ENCODE measurements at places on chromosomes 7 and 10.

- no peak for DNase-seq
Observed at GRCh38 chr7:103714376-103714927, 268.4 kb upstream of the SLC26A5 start.

- DNase-seq, result no peak
Observed at GRCh38 chr7:142689439-142690120, 59.7 kb upstream of the PRSS1 start.

GRCh38 chr7:108650467-108650866, 80.8 kb downstream of the DNAJB9 start:
- DNase-seq, result peak; percentile 24

DNA sequence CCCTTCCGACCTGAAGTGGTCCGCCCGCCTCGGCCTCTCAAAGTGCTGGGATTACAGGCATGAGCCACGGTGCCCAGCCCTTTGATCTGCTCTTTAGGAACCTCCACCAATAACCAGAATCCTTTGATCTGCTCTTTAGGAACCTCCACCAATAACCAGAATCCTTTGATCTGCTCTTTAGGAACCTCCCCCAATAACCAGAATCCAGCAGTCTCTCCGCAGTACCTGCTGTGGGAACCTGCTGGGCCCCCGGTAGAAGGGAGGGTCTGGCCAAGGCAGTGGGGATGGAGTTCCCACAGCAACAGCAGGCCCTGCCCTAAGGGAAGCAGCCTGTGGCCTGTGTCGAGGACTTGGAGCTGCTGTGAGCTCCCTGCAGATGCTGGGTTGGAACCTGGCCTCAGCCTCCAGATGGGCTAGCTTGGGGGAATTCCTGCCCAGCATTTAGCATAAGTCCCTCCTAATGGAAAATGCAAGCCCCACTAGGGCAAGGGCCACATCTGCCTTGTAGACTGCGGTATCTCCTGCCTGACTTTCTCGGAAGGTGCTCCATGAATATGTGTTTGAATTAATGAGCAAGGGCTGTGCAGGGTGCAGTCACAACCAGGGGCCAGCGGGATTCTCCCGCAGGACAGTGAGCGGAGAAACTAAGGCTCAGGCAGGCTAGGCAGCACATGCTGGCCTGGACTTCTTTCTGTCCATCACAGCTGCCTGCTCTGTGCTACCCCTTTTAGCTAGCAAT, 165.8 kb downstream of the UBE2H start:
- DNase-seq, result no peak

- no peak for DNase-seq
Observed at GRCh38 chr7:138194567-138194966, 118.3 kb downstream of the AKR1D1 start.

DNA sequence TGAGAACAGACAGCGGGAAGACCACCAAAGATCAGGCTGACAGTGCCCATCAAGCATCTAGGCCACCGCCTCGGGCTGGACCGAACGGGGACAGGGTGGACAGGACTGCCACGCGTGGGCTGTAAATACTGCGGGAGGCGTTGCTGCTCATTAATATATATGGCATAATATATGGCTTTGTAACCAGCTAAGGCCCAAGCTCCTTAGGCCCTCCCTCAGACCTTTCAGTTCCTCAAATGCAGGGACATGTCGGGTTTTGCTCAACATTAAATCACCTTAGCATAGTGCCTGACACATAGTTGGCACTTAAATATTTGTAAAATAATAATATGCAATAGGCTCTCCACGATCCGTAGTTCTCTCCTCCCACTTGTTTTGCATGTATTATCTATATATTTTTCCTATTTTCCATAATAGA, 402 bp upstream of the TMEM168 start:
- no peak for DNase-seq

GRCh38 chr7:135843214-135843613, 94.6 kb upstream of the FAM180A start:
- no peak for DNase-seq

GRCh38 chr10:72277340-72277995, 3.7 kb downstream of the DDIT4 start:
- DNase-seq, result no peak

- DNase-seq, result no peak
Observed at GRCh38 chr7:84009051-84009450, 185.5 kb downstream of the SEMA3A start.

DNA sequence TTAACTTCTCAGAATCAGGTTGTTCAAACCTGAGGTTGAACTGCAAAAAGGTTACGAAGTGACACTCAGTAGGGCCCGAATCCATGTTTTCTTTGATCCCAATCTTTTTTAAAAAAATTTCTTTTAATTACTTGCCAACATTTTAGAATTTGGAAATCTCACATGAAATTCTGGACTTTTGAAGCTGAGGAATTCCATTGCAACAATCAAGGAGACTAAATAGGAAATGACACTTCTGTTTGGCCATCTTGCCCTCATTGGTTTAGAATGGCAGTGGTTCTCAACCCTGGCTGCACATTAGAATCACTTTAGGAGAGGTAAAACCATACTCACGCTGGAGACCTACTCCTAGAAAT, 471 bp upstream of the TOMM7 start:
- no peak for DNase-seq

DNA sequence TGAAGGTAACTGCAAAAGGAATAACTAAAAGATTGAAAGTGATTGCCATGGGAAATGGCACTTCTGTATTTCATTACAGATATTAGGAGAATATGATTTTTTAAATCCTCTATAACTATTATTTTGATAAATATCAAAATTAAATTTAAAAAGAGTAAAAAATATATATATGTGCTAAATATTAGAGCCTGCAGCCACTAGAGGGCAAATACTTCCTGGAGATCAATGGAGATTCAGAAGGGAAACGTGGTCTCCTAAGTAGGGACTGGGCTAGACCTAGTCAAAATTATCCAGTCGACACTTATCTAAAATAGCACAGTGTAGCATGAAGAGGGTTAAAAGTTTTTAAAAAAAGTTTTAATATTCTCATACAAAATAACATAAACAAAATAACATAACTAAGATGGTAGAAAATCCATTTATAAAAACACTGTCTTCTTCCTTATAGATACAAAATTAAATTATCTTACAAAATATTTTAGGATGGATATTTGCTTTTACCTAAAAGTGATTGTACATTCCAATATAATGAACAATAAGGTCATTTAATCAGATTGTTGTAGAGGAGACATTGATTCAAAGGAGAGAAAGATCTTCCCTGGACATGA, 434.3 kb downstream of the MDFIC start:
- no peak for DNase-seq

DNA sequence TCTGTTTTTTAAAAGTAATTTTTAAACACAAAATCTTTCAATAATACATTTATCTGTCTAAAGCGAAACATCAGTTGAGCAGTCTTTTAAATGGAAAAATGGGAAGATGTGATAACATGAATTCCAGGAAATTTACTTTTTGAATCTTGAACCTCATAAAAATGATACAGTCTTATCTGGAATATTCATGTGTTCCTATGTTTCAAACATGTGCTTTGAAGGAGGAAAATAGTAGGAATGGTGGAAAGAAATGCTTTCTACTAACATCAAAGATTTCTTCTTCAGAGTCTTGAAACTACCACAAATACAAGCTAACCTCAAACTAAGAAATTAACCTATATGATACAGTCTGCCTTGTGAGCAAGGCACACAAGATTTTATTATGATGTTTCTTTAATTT, 317.5 kb upstream of the SEMA3A start:
- DNase-seq, result no peak

DNA sequence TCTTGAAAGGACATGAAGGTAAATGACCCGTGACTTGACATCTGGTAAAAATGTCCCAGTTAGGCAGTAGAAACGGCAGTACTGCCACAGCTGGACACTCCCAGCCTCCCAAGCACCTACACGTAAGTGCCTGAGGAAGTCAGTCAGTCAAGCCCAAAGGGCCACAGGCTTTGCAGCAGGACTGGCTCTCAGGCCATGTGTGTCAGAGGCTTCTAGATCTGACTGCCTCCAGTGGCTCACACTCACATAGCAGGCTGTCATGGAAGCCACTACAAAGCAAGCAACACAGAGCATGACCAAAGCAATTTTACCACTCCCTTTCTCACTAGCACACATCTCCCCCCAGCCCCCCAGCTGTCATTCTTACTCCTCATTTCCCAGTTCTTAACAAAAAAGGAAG, 17.8 kb upstream of the CCNJ start:
- DNase-seq, result no peak

DNA sequence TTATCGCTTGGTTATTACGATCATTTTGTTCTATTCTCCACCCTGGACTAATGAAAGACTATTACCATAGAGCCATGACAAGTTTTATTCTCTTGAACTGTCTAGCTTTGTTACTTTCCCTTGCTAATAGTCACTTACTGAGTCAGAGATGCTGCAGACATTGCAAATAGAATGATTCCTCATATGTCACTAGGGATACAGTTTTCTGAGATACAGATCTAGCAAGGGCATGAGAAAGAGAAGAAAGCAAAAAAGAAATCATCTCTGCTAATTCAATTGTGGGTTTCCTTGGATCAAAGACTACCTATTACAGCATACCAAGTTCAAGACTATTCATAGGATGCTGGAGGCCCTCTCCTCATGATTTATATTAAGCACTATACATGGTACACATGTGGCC, 204.3 kb downstream of the MBL2 start:
- no peak for DNase-seq

- DNase-seq, result peak; percentile 17
Observed at GRCh38 chr10:99711129-99711719, 20.7 kb downstream of the COX15 start.

GRCh38 chr10:4333459-4333894, 492.5 kb upstream of the AKR1E2 start:
- no peak for DNase-seq

- no peak for DNase-seq
Observed at GRCh38 chr7:22884911-22885788, 62.5 kb upstream of the TOMM7 start.

- no peak for DNase-seq
Observed at GRCh38 chr7:148561099-148561498, 29.5 kb upstream of the C7orf33 start.

DNA sequence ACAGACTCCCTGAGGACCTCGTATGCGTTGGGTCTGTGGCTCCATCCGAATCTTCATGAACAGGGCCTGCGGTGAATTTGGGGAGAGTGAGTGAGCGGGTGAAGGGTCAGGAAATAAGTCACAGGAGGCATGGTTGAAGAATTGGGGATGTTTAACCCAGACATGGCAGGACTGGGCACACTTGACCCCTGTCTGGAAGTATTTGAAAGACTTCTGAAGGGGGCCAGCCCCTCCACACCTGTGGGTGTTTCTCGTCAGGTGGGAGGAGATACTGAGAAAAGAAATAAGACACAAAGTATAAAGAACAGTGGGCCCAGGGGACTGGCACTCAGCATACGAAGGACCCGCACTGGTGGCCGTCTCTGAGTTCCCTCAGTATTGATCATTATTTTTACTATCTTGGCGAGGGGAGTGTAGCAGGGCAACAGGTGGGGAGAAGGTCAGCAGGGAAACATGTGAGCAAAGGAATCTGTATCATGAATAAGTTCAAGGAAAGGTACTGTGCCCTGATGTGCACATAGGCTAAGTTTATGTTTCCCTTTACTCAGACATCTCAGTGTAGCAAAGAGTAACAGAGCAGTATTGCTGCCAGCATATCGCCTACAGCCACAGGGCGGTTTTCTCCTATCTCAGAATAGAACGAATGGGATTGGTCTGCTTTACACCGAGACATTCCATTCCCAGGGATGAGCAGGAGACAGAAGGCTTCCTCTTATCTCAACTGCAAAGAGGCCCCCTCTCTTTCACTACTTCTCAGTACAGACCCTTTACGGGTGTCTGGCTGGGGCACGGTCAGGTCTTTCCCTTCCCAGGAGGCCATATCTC, 38.2 kb upstream of the PFKFB3 start:
- DNase-seq, result no peak

DNA sequence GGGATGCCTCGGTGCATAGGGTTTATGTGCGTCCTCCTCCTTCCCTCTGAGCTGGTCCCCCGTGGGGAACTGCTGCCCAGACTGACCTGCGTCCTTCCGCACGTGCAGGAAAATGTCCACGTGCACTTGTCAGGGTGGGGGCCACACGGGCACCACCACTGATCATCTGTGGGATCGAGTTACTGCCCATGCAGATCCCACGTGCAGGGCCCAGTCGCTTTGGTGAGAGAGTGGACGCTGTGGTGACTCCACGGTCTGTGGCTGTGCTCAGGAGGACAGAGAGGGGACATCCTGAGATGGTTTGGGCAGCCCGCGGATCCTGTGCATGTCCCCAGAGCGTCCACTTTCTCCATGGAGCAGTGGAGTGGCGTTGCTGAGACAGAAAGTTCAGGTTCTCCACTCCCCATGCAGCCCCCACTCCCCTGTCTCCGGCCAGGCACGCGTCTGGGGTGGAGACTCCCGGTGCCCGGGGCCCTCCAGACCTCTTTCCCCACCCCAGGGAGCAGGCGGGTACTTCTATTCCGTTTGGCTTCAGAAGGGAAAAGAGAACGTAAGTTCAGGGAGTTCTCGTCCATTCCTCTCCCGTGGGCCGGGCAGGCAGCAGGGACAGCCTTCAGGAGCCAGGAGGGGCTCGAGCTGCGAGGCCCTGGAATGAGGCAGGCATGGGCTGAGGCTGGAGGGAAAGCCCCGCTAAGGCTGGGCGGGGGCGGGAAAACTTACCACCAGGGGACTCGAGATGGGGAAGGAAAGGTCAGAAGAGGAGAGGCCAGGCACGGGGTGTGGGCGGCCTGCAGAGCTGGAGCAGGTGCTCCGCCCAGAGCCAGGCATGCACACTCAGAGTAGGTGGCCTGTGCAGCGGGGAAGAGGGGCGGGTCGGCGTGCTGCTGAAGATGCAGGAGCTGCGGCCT, 59.9 kb downstream of the EGFR start:
- no peak for DNase-seq

- DNase-seq, result no peak
Observed at GRCh38 chr7:24365606-24366005, 81.6 kb downstream of the NPY start.

- DNase-seq, result no peak
Observed at GRCh38 chr7:30929686-30930085, 18.0 kb downstream of the AQP1 start.

GRCh38 chr10:29479981-29480954, 154.5 kb downstream of the SVIL start:
- no peak for DNase-seq

DNA sequence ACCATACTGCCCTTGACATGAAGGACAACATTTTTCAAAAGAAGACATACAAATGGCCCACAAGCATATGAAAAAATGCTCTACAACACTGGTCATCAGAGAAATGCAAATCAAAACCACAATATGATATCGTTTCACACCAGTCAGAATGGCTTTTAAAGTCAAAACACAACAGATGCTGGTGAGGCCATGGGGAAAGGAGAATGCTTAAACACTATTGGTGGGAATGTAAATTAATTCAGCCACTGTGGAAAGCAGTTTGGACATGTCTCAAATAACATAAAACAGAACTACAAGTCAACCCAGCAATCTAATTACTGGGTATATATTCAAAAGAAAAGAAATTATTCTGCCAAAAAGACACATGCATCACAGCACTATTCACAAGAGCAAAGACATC, 4.2 kb upstream of the NT5C3A start:
- no peak for DNase-seq

DNA sequence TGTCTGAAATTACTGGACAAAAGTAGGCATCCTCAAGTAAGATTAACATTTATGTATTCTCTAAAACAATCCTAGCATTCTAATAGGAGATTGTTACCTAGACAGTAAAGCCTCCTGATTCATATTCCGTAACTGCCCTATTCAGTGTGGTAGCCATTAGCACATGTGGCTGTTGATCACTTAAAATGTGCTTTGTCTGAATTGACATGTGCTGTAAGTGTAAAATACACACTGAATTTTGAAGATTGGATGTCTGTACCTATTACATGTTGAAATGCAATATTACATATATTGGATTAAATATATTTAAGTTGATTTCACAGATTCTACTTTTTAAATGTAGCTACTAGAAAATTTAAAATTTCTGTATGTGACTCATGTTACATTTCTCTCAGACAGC, 14.6 kb downstream of the EDRF1 start:
- no peak for DNase-seq
